ENCODE measurements at places on chromosomes 11 and 22.

- no peak for DNase-seq
Measured at GRCh38 chr11:95686265-95686664, 103.3 kb downstream of the FAM76B start.

DNA sequence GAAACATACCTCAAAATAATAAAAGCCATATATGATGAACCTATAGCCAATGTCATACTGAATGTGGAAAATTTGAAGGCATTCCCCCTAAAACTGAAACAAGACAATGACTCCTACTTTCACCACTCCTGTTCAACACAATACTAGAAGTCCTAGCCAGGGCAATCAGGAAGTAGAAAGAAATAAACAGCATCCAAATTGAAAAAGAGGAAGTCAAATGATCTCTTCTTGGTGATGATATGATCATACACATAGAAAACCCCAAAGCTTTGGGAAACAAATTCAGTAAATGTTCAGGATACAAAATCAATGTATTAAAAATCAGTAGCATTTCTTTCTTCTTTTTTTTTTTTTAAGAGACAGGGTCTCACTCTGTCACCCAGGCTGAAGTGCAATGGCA is 109.9 kb downstream of the DLG2 start:
- DNase-seq: no peak

- no peak for DNase-seq
Measured at GRCh38 chr11:7573193-7573557, 59.4 kb downstream of the PPFIBP2 start.

DNA sequence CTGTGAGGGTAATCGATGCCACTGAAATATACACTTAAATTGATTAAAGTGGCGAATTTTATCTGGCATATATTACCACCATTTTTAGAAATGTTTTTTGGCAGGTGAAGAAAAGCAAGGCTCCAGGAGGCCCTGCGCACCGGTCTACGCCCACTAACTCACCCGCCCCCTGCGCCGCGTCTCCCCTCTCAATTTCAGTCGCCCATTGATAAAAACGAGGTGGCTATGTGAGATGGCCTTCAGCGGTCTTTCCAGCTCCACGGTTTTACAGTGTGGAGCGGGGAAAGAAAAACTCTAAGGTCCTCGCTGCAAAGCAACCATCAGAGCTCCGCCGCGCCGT is 602 bp upstream of the AQP11 start:
- no peak for DNase-seq

DNA sequence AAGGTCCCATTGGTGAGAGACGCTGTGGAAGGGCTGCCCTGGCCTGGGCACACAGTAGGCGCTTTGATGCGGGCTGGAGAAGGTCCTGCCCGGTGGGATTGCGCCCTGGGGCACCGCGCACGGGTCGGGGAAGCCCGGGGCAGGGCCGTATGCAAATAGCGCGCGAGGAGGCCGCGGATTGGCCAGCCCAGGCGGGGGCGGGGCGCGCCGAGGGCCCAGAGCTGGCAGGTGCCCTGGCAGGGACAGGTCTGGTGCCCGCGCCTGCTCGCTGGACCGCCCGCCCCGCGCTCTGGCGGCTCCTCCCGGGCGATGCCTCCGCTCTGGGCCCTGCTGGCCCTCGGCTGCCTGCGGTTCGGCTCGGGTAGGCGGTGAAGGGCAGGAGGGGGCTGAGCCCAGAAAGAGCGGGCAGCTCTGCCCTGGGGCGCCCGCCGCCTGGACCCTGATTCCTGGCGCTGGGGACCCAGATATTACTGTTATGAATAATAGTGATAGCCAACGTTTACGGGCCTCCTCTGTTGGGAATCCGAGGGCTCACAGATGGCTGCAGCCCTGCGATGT is at the start of gene UPK3A:
UPK3A (plus strand) TSS at position 245 of the 558 bp plus-strand sequence; CDS start at position 310, 65 bp downstream.
- no peak for DNase-seq

GRCh38 chr11:131866535-131867400 is 496.4 kb downstream of the NTM start:
- DNase-seq: no peak

GRCh38 chr11:10580623-10581022 is 12.2 kb upstream of the LYVE1 start:
- peak; percentile 77 for DNase-seq

GRCh38 chr22:36243986-36244385 is 4.7 kb upstream of the APOL2 start:
- no peak for DNase-seq

DNA sequence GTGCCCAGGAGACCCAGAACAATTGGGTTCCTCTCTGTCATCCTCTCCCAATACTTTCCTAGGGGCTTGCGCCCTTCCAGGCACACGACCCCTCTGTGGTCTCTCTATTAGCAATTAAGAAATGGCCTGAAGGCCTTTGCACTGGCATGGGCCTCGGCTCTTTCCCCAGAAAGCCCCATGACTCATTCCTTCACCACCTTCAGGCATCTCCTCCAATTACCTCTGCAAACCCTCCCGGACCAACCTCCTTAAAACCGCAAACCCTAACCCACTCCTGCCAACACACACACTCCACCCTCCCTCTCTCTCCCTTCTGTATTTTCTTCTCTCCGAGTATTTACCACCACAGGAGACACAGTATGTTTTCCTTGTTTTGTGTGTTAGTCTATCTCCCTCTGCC is 36.7 kb downstream of the LARGE1 start:
- no peak for DNase-seq

- DNase-seq: no peak
Measured at GRCh38 chr22:19357270-19358105, 66.0 kb upstream of the CLTCL1 start.

- no peak for DNase-seq
Measured at GRCh38 chr11:60085909-60086308, 2.6 kb upstream of the MS4A2 start.

- no peak for DNase-seq
Measured at GRCh38 chr11:1826552-1827094, 8.2 kb upstream of the SYT8 start.

- DNase-seq: no peak
Measured at GRCh38 chr11:33237039-33237597, 20.1 kb upstream of the HIPK3 start.

DNA sequence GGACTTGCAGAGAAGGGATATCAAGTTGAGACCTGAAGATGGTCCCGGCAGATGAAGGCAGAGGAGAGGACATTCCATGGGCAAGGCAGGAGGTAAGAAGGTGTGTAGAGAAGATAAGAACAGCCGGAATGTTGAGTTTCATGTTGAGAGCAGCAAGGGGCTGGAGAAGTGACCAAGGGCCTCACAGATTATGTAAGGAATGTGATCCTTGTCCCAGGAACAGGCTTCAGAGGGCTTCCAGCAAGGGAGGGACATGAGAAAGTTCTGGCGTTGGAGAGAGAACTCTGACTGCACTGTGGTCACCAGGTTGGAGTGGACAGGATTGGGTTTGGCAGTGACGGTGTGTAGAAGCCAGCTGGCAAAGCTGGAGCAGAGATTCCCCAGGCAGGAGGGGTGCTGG is 27.6 kb upstream of the PPFIA1 start:
- DNase-seq: no peak

- no peak for DNase-seq
Measured at GRCh38 chr11:74123008-74123448, 47.8 kb downstream of the C2CD3 start.

DNA sequence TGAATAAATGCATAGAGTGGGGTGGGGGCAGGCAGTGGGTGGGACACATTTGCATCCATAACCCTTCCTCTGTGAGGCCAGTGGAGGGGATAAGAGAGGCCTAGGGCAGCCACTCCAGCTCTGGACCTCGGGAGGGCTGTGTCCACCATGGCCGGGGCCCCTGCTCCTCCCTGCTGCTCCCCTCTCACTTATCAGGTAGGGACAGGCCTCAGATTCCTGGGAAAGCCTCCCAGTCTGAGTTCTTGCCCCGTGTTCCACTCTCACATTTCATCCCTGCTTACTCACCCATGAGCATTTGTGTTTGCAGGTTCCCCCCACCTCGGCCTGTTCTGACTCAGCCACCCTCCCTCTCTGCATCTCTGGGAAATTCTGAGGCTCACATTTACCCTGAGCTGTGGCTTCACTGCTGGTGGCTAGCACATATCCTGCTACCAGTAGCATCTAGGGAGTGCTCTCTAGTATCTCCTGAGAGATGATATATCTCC is 128.7 kb upstream of the TOP3B start:
- DNase-seq: no peak

GRCh38 chr11:43937434-43938411 is 4.7 kb upstream of the C11orf96 start:
- DNase-seq: peak; percentile 53

DNA sequence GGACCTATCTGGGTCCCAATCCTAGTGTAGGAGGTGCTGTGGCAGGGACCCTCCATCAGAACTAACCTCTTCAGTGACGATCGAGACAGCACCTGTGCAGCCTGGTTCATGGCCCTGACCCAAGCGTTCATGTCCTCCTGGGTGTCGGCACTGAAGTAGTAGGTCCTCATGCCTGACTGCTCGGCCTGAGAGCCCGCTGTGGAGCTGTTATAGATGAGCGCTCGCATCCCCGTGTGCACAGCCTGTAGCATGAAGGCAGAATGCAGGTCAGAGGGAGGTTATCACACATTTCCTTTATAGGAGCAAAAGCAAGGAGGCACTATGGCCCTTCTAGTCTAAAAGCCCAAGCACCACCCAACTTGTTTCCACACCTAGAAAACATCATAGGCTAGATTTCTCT is 103.0 kb downstream of the C11orf58 start:
- no peak for DNase-seq

GRCh38 chr11:12182676-12183541 is 72.5 kb downstream of the MICAL2 start:
- peak; percentile 77 for DNase-seq

- no peak for DNase-seq
Measured at GRCh38 chr11:69866648-69867047, 47.4 kb upstream of the FGF3 start.

GRCh38 chr11:3616721-3617460 is 24.9 kb downstream of the ART5 start:
- no peak for DNase-seq

GRCh38 chr22:41178425-41178975 is 26.6 kb upstream of the L3MBTL2 start:
- DNase-seq: no peak

- no peak for DNase-seq
Measured at GRCh38 chr11:125675196-125675595, 5.5 kb downstream of the ACRV1 start.

- DNase-seq: no peak
Measured at GRCh38 chr11:123483058-123483457, 53.0 kb downstream of the GRAMD1B start.

DNA sequence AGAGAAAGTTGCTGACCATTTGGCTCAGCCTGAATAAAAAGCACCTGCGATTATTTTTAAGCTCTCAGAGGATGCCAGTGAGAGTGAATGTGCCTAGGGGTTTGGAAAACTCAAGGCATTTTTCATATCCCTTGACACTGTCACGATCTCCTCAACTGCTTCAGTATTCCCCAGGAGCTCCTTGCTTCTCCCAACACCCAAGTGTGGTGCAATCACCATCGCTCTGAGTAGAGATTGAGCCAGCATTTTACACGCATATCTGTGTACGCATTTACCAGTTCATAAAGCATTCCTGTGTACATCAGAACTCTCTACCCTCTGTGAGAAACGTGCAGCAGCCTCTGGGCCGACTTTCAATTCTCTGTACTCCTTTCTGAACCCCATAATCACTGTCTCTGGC is 1.3 kb downstream of the SRRD start:
- DNase-seq: no peak

GRCh38 chr22:42676059-42676607 is 26.9 kb upstream of the CYB5R3 start:
- DNase-seq: no peak

- no peak for DNase-seq
Measured at GRCh38 chr11:65362320-65362931, 7.9 kb downstream of the TIGD3 start.

GRCh38 chr22:20636075-20636812 is 128.8 kb downstream of the MED15 start:
- DNase-seq: no peak

DNA sequence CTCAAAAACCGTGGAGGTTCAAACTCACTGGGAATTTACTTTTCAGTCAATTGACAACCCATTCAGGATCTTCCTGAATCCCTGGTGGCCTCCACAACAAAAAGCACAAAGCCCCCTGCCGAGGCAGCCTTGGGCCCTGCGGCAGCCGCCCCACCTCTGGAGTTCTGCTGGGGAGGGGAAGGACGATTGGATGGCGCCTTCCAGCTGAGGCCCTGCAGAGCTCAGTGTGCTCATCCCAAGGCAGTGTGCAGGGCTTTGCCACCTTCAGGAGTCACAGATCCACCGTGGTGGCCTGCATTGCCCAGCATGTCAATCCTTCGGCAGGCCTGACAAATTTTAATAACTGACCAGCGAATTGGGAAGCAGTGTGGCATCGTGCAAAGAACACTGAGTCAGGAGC is 7.4 kb downstream of the ZFTA start:
- no peak for DNase-seq

- DNase-seq: no peak
Measured at GRCh38 chr11:34243600-34244464, 114.0 kb downstream of the ABTB2 start.

DNA sequence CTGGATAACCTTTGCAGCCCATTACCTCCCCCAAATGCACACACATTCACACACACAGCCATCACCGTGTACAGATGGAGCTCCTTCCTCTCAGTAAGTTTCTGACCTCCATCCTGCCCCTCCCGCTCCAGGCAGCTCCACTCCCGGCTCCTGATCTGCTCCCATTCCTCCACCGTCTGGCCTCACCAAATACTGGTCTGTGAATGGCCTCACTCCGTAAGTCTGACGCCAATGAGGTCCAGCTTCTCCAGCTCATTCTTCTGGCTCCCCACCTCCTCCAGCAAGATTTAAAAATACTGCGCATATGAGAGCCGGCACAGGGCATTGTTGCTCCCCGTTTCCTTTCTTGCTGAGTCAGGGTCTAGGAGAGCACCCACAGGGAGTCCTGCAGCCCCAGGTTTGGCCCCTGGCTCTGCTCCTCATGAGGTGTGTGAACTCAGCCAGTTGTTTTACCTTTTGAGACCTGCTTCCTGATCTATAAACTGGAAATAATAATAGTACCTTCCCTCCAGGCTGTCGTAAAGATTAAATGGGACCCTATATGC is 14.0 kb upstream of the TUB start:
- DNase-seq: no peak

DNA sequence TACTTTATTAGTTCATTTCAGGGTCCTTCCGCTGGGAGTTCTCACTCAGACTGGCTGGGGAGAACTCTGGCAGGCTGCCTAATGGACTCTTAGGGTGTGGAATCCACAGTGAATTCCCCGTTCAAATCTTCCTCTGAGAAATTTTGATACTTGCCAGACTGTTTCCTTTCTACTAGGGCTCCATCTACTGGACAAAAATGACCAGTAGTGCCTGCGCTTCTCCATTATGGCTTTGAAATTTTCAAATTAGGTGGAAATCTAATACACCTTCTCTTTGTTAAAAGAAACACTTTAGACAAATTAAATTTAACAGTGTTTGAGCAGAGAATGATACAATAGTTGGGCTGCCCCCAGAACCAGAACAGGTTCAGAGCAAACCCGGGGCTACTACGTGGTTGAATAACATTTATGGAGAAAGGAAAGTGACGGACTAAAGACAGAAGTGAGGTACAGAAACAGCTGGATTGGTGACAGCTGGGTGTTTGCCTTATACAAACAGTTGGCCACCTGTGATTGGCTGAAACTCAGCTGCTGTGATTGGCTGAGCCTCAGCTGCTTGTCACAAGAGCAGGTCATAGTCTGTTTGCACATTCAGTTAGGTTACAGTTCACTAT is 52.9 kb upstream of the FDX1 start:
- peak; percentile 95 for DNase-seq
